Omental fat pad (tissue), 4 donors: ENCODE measurements at places on chromosomes 13 and 19.

DNA sequence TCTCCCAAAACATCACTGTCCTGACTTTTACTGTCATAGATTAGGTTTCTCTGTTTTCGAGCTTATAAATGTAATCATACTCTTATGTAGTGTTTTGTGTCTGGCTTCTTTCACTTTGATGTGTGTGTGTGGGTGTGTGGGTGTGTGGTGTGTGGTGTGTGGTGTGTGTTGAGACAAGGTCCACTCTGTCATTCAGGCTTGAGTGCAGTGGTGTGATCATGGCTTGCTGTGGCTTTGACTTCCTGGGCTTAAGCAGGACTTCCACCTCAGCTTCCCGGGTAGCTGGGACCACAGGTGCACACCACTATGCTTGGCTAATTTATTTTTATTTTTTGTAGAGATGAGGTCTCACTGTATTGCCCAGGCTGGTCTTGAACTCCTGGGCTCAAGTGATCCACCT, 59.6 kb downstream of the PDS5B start:
- no peak for DNase-seq

GRCh38 chr13:31374682-31375081, 174.9 kb downstream of the B3GLCT start:
- DNase-seq = no peak

DNA sequence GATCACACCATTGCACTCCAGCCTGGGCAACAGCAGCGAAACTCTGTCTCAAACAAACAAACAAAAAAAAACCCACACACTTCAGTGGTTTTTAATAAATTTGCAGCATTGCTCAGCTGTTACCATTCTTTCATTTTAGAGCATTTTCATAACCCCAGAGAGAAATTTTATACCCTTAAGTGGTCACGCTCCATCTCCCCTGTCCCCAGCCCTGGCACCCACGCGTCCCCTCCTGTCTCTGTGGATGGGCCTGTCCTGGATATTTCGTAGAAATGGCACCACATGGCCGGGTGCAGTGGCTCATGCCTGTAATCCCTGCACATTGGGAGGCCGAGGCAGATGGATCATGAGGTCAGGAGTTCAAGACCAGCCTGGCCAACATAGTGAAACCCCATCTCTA, 7.8 kb downstream of the THOP1 start:
- DNase-seq = no peak

DNA sequence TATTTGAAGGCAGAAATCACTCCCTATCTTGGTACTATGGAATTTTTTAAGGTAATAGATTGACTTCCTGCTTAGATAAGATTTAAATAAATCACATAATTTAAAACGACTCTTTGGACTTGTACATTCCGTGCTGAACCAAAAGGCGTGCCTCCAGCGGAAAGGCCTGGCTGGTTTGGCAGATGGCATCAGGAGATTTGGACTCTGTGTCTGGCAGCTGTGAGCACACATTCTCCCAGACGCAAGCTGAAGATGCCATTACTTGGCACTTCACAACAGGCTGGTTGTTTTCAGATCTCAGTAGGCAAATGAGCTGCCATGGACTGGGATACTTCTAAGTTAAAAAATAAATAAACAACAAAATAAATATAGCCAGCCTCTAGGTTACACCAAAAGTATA, 104.5 kb upstream of the SLC15A1 start:
- no peak for DNase-seq

DNA sequence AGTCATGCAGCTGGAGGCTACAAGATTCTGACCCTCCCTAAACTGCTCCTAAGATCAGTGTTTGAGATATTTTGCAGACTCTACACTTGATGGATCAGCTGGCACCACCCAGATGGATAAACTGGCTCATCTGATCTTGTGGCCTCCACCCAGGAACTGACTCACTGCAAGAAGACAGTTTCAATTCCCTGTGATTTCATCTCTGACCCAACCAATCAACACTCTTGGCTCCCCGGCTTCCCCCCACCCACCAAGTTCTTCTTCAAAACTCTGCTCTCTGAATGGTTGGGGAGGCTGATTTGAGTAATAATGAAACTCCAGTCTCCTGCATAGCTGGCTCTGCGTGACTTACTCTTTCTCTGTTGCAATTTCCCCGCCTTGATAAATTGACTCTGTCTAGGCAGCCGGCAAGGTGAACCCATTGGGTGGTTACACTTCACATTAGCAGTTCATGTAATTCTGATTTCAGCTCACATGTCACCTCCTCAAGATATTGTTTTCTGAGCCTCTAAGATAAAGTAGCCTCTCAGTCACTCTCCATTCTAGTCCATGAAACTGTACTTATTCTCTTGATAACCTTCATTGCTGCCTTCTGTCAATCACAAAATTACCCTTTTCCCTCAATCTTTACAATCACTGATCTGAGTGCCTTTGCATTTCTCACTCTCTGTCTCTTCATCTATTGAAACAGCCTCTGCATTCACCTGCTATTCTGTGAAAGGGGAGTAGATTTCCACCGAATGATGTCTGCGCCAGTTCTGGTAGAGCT, 9.9 kb upstream of the FPR3 start:
- DNase-seq = peak; percentile 58

- DNase-seq = no peak
Observed at GRCh38 chr19:4414800-4415321, 12.4 kb downstream of the CHAF1A start.

DNA sequence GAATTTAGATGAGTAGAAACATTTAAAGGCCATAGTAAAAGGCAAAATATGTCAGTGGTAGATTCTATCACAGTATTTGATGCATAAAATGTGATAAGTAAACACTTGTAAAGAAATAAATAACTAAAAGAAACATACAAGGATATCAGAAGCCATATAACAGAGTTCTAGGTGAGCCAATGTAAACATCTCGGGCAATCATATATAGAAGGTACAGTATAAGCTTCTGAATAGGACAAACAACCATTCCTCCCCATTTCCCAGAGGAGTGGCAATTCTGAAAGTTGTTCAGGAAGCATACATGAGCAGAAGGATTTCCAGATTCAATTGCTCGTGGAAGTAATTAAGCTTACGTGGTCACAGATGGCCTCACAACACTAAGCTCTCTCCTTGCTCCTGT, 267.3 kb downstream of the LHFPL6 start:
- DNase-seq = no peak

- DNase-seq = no peak
Observed at GRCh38 chr13:101264931-101265330, 151.4 kb downstream of the NALCN start.

DNA sequence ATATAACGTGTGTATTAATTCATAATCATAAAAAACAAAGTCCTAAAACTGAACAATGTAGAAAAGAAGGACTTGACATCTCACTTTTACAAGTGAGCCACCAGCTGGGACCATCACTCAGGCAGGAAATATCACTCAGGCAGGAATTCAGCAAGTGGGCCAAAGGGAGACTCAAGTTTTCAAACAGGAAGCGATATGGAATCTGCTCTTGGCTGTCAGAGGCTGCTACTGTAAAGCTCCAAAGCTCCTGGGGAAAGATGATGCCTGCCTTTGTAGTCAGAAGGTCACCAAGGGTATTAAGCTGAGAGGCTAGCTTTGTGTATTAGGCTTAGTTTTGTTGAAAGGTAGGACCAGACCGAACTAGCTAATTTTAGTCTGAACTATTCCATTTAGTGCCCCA, 5.5 kb upstream of the AKAP11 start:
- no peak for DNase-seq

GRCh38 chr19:9615844-9616243, 5.2 kb downstream of the ZNF561 start:
- DNase-seq = no peak

GRCh38 chr13:63184693-63185092, 1769.0 kb upstream of the PCDH20 start:
- no peak for DNase-seq

DNA sequence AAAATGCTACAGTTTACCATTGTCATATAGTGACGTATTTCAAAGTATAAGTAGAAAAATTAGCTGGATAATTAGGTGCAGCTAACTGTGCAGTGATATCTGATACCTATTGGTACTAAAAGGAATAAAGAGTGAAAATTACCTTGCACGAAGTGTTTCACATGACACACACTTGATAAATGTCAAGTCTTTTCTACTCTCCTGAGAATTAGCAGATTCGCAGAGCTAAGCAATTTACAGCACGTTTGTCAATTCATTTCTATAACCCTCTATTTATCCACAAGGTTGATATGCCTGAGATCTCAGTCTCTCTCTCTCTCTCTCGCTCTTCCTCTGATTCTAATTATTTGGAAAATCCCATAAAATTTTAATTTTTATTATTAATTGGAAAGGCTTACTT, 1109.0 kb downstream of the EFNB2 start:
- DNase-seq = no peak
